C1 segment of cervical spinal cord (tissue), 14 donors: ENCODE measurements at places on chromosomes 6 and 20.

GRCh38 chr20:57526087-57526884 is 1.3 kb upstream of the CTCFL start:
- DNase-seq = no peak

DNA sequence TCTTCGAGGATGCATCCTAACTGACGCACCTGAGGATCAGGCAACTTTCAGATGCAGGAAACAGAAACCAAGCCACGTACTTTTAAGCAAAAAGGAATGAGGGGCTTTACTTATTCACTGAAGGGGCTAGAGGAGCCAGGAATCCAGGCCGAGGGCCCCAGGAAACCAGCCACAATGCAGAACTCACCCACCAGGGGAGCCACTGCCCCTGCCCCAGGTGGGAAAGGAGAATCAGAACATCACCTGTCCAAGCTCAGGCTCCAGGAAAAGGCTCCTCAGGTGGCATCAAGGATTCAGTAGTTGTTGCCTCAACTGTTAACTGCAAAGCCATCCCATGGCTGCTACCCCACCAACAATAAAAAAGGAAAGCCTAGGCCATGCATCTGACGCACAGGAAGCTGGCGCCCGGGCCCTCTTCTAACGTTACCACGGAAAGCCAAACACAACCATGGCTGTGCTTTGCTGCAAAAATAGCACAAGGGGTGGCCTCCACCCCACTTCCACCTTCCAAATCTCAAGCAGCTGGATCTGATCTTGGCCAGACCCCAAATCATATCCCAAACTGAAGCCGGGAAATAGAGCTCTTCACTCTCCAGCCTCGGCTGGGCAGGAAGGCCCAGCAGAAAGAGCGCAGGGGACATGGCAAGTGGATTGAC is 121.0 kb downstream of the PREX1 start:
- no peak for DNase-seq

DNA sequence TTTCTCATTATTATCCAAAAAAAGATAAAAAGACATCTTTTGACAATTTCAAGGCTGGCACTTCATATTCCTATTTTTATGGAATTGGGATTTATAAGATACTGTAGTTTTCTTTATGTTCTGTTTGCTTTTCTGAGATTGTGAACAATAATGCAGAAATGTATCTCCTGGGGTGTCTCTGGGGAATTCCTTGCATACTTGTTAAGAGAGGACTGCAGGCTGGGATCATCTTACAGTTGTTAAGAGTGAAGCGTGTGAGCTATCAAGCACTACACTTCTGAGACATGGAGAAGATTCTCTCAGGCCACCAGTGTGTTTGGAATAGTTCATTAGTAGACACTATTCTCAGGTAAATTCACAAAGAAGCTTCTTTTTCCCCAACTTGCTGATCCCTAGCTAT is 963.3 kb upstream of the GJE1 start:
- DNase-seq = no peak

DNA sequence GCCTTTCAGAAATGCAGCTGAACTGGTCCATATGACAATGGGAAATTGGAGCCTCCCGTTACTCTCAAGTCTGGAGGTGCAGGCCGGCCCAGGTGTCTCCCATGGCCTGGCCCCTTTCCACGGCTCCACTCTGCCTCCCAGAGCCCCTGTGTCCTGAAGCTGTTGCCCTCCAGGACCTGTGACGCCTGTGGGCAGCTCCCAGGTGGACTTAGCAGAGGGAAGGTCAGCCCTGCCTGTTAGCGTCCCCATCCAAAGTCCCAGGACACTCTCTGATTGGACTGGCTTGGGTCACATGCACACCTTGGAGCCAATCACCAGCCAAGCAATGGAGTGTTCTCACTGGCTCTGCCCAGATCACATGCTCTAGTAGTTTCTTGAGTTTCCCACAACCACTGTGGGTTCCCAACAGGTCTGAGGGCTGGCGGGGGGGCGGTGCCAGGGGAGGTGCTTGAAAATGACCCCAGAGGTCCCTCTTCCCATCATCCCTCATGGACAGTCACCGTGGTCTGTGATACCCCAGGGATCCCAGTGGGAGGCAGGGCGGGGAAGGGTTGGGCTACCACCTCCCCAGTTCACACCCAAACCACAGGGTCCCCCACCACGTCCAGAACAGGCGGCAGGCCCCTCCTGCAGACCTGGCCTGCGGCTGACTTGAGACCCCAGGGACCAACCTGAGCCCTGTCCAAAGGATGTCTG is 135.6 kb downstream of the TAF4 start:
- no peak for DNase-seq

DNA sequence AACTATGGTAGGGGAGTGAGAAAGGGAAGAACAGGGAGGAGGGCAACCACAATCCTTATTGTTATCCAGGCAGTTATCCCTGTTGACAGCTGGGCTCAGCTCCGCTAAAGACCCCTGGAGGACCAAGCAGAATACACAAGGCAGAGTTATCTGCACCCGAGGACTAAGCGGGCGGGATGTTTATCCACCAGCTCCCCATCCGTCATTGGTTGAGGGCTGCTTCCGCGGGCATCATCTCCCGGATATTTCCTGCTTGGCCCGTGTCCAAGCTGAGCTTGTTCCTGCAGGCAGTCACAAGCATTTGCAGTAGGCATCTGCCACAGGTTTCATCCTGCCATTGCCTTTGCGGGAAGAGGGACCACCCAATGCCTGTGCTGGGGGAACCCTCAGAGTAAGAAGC is 102.1 kb downstream of the DLGAP4 start:
- DNase-seq = no peak

DNA sequence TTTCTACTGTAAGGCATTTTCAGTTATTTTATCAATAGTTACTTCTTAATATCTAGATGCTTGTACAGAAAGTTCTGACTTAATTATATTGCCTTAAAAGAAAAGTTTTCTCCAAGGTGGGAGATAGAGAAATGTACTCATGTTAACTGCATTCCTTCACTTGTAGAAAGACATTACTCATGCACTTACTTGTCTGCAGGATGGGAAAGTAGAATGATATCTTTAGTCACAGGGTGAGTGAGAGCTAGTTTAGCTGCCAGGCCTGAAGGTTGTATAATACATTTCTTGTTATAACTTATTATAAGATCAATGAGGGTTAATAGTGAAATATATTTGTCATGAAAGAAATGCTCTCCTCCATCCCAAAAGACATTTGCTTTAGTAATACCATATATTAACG is 92.1 kb downstream of the CRYBG1 start:
- no peak for DNase-seq

- no peak for DNase-seq
These were observed 53.8 kb downstream of the CD40 start for GRCh38 chr20:46171909-46172308.

DNA sequence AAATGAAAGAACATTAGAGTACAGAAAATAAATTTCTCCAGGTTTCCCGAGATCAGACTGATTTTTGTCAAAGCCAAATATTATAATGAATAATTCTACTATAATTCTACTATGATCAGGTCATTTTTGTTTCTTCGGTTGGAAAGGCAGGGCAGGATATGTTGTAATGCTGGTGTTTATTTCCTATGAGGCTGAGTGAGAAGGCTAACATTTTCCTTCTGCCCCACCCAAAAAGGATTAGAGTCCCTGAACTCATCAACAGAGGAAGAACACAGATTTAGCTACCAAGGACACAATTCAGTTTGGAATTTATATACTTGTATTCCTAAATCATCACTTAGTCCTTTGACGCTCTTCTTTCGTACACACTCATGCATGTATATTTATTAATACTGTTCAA is 318.9 kb downstream of the SYNE1 start:
- DNase-seq = no peak

- DNase-seq = no peak
These were observed 92.0 kb downstream of the ATXN1 start for GRCh38 chr6:16669227-16669626.

- DNase-seq = no peak
These were observed 10.1 kb upstream of the MRGBP start for GRCh38 chr20:62786157-62786556.

- no peak for DNase-seq
These were observed 7.4 kb upstream of the TJAP1 start for GRCh38 chr6:43469947-43470346.

DNA sequence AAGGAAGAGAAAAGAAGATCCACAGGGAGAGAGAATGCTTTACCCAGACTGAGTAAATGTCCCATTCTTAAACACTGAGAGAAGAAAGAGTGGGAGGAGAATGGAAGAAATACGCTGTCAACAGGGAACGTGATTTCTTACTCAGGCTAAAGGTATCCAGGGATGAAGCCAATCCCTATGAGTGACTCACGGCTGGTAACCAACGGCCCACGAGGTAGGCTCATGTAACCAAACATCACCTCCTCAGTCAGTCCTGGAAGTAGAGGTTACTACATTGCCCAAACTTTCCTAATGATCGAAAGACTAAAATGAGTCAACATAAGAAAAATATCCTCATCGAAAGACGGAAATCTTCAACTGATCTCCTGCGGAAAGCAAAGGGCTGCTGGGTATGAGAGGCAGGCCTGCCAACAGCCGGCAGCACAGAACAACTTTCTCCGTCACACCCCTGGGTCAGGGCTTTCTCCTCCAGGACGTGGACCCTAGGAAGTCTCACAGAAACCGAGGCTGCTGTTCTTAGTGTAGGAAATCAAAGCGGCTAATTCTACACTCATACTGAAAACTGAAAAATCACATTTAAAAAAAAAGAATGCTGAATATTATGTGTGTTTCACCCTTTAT is 292.6 kb downstream of the GMDS start:
- DNase-seq = no peak

GRCh38 chr6:112335736-112336135 is 11.4 kb upstream of the RFPL4B start:
- no peak for DNase-seq

GRCh38 chr6:15265787-15266186 is 19.9 kb downstream of the JARID2 start:
- no peak for DNase-seq

- no peak for DNase-seq
These were observed 22.6 kb upstream of the RUNX2 start for GRCh38 chr6:45305546-45305945.

DNA sequence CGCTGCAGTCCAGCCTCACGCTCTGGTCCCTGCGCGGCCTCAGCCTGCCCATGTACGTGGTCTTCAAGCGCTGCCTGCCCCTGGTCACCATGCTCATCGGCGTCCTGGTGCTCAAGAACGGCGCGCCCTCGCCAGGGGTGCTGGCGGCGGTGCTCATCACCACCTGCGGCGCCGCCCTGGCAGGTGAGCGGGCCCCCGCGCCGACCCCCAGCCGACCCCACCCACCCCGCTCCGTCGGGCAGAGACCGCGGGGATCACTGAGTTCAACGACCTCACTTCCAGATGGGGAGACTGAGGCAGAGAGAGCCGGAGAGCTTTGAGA is 545 bp downstream of the SLC35D3 start:
- DNase-seq = no peak

GRCh38 chr6:3119040-3119723 is 671 bp downstream of the BPHL start:
- no peak for DNase-seq

DNA sequence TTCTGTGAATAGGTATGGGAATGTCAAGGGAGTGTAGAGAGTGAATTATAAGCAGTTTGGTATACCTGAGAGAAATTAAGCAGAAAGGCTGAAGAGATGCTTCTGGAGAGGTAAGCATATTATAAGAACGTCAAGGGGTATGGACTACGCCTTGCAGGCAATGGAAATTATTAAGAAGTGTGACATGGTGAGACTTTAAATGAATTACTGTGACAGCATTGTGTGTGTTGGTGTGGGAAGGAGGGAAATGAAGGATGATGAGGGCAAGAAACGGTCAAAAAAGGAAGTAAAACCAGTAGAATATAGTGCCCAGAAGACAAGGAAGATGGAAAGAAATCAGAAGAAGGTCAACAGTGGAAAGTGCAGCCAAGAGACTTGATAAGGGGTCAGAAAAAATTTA is 5.9 kb downstream of the KHDRBS2 start:
- no peak for DNase-seq

DNA sequence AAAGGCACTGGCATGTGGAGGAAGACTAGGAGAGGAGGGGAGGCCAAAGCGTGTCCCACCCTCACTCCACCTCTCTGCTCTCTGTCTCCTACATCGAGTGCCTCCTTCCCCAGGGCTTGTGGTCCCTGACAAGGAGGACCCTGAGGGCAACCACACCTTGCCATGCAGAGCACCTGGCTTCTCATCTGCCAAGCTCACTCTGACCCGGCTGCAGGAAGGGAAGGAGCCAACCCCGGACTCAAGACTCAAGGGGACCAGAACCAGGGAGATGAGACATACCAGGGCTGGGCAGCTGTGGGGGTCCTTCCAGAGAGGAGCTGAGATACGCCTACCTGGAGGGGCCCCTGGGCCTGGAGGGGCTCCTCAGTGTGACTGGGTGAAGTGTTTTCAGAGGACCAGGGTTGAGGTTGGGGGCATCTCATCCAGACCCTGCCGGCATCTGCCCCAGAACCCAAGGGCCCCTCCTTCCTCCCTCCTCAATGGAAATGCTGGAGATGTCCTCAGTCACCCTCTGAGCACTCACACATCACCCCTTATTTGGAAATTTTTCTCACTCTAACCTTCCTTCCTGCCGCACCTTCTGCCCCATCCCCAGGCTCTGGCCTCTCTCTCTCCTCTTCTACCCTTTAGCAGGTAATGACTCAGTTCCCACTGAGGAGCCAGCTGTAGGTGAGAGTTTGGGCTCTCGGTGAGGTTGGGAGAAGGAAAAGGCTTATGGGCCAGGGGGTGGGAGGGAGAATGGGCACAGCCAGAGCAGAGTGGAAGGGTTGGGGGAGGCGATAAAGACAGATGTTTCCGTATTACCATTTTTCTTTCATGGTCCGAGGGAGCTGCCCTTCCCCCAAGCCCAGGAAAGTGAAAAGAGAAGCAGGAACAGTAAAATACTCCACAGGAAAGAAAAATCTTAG is 32.0 kb upstream of the POU5F1 start:
- no peak for DNase-seq

DNA sequence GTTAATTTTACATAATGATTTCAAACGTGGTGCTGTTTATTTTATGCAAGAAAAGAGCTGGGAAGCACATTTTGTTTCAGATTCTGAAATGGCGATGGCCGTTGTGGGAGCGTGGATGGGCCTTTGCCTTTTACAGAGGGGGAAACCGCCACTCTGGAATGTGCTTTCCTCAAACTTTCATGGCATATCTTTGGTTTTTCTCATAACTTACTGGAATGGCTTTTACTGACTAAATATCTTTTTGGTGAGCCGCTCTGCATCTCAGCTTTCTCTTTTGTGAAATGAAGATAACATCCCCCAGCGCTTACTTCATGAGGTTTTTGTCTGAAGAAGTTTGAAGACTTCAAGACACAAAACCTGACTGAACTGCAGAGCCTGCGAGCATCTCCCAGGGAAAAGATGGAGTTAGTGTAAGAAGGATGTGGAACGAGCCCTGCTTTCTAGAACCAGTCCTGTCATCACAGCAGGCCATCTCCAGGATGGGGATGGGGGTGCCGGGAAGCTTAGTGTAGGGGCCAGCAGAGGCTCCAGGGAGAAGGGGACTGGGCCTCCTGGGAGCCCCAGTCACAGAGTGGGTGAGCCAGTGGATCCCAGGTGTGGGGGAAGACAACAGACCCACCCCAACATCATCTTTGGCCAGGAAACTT is 61.8 kb upstream of the TIAM2 start:
- DNase-seq = no peak

- no peak for DNase-seq
These were observed 334.1 kb downstream of the COL12A1 start for GRCh38 chr6:74871757-74872156.

GRCh38 chr6:85421181-85421580 is 28.7 kb upstream of the NT5E start:
- no peak for DNase-seq

- DNase-seq = no peak
These were observed 6.1 kb upstream of the TMEM200A start for GRCh38 chr6:130359736-130360135.

GRCh38 chr6:40997234-40997957 is 41.6 kb downstream of the UNC5CL start:
- no peak for DNase-seq
